NCI-H187 treated with DMSO at 0.1 percent for 48 hours (cell line): ENCODE measurements at places on chromosomes 2 and 18.

GRCh38 chr2:98296440-98296839, 49.8 kb upstream of the CNGA3 start:
- no peak for DNase-seq

DNA sequence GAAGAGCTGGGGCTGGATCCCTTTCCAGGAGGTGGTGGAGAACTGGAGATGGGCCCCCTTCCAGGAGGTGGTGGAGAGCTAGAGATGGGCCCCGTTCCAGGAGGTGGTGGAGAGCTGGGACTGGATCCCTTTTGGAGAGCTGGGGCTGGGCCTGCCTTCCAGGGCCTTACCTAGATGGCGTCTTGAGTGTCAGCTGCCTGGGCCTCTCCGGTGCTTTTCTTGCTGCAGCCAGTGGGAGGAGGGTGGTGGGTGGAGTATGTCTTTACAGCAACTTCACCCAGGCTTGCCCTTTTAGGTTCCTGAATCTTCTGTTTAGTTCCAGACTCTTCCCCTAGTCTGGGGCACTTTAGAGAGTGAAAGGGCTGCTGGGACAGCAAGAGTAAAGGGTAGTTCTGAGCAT, 19.1 kb upstream of the TXNDC2 start:
- no peak for DNase-seq

GRCh38 chr2:218781691-218782527, at the start of gene CYP27A1:
Gene CYP27A1, plus strand, starts transcription at chr2:218782147. Its CDS starts 36 bp downstream, at chr2:218782183.
- no peak for DNase-seq

DNA sequence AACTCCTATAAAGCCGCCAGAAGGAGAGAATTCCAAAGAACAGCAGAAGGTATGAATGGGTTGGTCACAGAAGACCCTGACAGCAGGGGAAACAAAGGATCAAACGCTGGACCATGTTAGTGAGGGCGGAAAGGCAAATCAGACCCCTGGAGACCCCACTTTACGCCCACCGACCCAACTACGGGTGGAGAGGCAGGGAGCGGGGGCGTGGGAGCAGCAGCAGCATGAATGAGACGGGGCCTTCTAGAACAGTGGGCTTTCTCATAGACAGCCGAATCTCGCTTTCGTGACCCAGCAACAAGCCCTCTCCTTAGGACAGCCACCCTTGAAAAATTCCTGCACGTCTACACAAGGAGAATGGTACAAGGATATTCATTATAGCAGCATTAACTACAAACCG, 191.0 kb downstream of the HDAC4 start:
- no peak for DNase-seq
